ENCODE measurements at places on chromosomes 5 and 9.
A peak's percentile ranks its signal among the peaks of the same experiment; 100 is the strongest.

- DNase-seq, result no peak
These were observed 40.8 kb upstream of the GABRG2 start for GRCh38 chr5:162026803-162027202.

DNA sequence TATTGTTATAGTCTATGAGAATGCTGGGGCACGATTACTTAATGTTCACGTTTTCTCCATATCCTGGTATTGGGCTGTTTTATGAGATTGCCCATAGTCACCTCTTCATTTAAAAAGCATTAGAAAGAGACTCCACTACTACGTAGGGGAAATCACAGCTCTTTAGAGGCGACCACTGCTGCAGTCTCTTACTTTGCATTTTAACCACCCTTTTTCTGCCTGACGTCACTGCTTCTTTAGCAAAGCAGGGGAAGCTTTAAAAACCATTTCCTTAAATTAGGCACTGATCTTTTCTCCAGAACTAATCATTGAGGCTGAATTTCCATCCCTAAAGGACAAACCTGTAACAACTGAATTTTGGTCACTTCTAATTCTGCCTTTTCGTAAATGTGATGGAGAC, 38.9 kb downstream of the ZNF608 start:
- no peak for DNase-seq

GRCh38 chr5:14580398-14581034, 1.1 kb upstream of the OTULINL start:
- no peak for DNase-seq

DNA sequence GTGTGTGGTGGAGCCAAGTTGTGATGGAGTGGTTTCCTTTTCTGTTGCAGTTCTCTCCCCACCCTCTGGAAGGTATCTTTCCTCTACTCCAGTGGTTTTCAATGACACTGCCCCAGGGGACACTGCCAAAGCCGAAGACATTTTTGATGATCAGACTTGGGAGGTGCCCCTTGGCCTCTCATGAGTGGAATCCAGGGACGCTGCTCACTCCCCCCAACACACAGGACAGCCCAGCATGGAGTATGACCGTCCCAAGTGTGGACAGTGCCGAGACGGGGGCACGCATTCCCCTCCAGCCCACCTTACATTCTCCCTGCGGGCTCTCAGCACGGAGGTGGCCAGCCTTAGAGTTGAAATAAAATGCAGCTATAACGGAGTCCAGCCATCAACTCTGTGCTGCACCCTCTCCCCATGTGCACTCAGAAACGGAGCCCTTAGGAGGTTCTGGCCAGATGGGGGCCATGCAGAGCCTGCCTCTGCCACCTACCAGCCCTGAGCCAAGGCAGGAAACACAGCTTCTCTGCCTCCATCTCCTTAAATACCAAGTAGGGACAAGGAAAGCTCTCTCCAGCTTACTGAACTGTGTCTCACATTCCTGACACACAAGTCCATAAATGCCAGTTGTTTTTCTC, 150.8 kb downstream of the ROR2 start:
- peak; percentile 58 for DNase-seq

DNA sequence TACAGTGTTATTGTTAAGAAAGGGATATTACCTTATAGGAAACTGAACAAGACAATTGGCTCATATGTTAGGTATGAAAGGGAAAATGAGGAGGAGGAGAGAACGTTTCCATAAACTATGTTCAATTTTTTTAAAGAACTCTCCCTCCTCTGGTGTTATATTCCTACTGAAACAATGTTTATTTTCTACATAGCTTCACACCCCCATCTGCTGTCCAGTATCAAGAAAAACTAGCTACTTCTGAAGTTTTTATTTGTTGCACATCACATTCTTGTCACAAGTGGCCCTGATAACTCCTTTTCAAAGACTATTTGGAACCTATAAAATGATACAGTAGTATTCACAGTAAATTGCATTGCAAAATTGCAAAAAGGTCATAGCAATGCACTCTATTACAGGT, 223.4 kb upstream of the FAM174A start:
- no peak for DNase-seq

- no peak for DNase-seq
These were observed 37.1 kb upstream of the RARS1 start for GRCh38 chr5:168449166-168449565.

DNA sequence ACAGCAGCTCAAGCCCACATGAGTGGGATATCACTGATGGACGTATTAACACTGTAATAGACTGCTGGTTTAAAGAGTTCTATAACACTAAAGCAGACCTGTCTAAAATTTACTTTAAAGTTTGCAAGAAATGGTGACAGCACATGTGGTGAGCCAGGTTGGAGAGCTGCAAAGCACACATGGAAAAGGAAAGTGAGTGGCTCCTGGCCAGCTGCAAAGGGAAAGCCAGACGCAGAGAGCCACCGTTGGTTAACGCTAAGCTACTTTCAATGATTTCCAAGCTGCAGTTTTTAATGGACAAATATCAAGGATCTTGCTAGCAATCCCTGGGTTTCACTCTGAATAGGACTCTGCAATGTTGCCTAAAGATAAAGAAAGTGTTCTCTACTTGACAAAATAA, 89.9 kb downstream of the CTNND2 start:
- DNase-seq, result no peak

DNA sequence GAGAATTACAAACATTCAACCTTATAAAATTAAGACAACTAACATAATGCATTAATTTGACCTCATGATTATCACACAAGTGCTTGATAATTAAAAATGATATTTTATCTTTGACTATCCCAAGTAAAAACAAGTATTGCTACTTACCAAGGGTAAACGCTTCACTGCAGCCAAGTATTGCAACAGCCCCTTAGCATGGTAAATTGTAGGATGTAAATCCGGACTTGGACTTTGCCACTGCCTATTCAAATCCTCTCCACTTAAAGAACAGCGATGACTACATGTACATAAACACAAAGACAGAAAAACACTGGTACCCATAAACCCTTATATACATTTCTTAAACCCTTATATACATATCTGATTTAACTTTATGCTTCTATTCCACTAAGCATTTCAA, 155.1 kb downstream of the AGTPBP1 start:
- no peak for DNase-seq

DNA sequence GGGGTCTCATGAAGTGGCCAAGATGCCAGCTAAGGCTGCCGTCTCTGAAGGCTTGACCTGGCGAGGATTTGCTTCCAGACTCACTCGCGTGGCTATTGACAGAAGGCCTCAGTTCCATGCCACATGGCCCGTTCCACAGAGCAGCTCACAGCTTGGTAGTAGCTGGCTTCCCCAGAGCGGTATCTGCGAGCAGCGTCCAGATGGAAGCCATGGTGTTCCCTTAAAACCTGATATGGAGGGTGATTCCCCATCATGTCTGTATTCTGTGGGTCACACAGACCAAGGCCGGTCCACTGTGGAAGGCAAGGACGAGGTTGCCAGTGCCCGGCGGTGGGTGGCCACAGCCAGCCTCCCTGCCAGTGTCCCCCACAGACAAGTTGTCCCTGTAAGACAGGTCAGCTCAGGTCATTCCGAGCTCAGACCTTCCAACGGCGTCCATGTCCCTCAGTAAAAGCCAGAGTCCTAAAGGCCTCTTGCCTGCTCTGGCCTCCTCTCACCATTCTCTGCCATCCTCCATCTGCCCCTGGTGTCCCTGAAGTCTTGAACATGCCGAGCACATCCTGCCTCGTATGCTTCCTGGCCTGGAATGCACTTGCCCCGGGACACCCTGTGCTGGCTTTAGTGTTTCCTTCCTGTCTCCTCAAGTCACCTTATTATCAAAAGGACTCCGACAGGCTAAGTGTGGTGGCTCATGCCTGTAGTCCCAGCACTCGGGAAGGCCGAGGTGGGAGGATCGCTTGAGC, 61.3 kb upstream of the LRRTM2 start:
- DNase-seq, result peak; percentile 71

DNA sequence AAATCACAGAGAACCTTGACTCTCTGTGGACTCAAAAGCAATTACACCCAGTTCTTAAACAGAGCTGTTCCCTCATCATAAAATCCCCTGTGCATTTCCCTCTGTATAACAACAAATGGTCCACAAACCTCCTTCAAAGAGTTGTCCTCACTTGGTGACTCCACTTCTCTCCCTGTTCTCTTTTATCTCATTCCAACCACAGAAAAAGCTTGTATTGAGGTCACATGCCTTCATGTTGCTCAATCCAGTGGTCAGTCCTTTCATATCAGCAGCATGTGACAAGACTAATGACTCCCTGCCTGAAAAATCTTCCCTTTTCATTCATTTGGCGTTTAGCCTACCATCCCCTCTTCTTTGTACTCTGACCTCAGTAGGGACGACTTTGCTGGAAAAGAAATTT, 158.0 kb downstream of the DEPDC1B start:
- DNase-seq, result no peak

- DNase-seq, result no peak
These were observed 661.2 kb upstream of the SEMA6A start for GRCh38 chr5:117235786-117236185.

- DNase-seq, result no peak
These were observed 15.7 kb downstream of the BRD3OS start for GRCh38 chr9:134040781-134041648.

GRCh38 chr9:113659740-113660139, 196.2 kb downstream of the RGS3 start:
- no peak for DNase-seq

- DNase-seq, result no peak
These were observed 123.5 kb upstream of the TARS1 start for GRCh38 chr5:33317271-33317670.

DNA sequence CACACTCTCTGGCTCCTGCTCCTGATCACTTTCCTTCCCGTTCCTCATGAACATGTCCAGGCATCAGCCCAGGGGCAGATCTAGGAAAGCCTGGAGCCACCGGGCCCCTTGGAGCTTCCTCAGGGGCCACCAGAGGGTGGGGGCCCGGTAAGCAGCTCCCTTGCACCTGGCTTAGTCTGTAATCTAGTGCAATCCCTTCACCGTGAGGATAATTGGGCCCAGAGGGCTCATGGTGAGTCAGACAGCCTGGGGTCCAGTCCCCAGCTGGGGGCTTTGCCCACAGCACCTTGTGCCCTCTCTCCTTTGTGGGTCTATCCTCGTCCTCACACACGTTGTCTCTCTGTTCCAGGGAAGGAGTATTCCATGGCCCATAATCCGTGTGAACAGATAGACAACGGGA, 10.4 kb upstream of the ALDH1B1 start:
- no peak for DNase-seq

GRCh38 chr5:11224436-11225187, 463.6 kb upstream of the DAP start:
- no peak for DNase-seq

GRCh38 chr5:58294598-58295305, 165.1 kb downstream of the PLK2 start:
- no peak for DNase-seq

- no peak for DNase-seq
These were observed 95.1 kb downstream of the ZNF354C start for GRCh38 chr5:179154991-179155955.

DNA sequence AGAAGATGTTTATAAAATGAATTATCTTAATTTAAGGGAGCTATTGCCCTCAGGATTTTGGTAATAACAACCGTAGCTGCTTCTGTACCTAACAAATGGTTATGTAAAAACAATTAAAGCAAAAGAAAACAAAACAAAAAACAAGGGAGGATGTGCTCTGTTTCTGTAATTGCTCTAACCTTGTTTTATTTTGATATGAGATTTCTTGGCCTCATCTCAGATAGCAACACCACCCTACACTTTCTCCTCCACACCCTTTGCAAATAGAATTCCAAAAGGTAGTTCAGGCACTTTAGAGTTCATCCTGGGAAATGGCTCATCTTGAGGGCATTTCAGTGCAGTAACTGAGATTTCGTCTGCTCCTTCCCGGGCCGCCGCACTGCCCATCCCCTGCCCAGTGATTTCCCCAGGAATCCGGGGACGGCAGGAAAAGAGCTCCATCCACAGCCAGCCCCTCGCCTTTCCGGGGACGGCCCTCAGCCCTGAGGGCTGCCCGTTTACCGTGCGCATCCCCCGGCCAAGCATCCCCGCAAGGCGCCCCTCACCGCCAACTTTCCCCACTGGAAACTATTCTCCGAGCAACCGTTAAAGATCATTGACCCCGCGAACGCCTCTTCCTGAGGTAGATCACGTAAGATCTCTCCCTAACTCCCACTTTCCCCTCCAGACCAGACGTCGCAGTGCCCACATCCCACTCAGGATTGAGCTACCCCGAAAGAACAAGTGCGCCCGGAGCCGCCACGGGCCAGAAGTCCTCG, 1.2 kb downstream of the FNBP1 start:
- DNase-seq, result no peak

GRCh38 chr5:91797576-91797975, 414.5 kb upstream of the ARRDC3 start:
- no peak for DNase-seq

- no peak for DNase-seq
These were observed 70.2 kb downstream of the BASP1 start for GRCh38 chr5:17287501-17288155.

GRCh38 chr5:107532169-107532878, 138.4 kb downstream of the EFNA5 start:
- DNase-seq, result no peak

DNA sequence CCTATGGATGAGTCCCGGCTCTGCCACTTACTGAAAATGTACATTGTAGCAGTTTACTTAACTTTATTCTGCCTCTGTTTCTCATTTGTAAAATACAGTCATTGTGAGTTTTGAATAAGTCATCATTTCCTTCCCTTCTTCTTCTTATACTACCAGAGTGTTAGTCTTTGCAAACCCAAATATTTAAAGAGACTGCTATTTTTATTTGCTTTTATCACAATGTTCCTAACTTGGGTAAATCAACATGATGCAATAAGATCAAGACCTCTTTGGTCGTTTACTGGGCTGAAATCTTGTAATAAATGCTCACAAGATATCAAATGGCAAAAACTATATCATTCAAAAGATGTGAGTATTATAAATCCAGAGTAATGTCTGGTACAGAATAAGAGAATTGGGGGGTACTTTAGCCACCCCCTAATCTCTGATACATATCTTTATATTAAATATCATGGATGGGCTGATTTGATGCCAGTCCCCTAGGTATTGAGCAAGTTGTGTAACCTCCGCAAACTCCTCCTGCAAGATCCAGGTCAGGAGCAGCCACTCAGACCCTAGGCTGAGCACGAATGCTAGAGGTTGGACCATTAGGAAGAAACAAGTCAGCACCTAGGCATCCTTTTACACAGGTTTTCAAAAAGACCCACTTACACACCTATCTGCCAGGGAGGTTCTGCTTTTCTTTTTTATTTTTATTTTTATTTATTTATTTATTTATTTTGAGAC, 13.3 kb upstream of the GLDC start:
- DNase-seq, result no peak

All from posterior vena cava (tissue), 2 donors.